ENCODE measurements at places on chromosomes 12 and 14.

DNA sequence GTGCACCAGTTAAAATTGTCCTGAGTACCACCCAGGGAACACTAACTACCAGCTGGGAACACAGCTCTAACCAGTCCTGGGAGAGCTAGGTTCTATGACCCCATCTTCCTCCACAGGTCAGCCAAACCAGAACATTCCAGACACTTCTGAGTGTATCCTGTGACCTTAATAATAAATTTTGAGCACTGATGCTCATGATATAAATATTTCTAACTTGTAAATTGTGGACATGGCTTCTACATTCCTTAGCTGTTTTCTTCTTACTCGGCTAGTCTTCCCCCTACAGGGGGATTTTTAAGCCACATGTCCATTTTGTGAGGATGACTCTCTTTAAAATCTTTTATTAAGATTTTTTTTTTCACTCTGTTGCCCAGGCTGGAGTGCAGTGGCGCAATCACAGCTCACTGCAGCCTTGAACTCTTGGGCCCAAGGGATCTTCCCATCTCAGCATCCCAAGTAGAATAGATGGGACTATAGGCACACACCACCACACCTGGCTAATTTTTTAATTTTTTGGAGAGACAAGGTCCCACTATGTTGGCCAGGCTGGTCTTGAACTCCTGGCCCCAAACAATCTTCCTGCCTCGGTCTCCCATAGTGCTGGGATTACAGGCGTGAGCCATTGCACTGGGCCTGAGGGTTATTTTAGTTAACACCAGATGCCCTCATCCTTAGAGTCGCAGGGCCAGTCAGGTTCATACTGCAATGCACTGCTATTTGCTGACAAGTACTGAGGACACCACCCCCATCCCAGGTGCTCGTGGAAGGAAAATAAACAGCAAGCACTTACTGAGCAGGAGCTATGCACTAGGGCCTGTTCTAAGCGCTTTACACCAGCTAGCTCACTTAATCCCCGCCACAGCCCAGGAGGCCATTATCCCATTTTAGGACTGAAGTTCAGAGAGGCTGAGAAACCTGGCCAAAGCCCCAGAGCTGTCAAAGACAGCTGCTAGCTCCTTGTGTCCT lies 142.6 kb upstream of the NCOR2 start:
- no peak for DNase-seq

GRCh38 chr12:50157259-50157658 lies 9.9 kb downstream of the CERS5 start:
- DNase-seq: no peak

DNA sequence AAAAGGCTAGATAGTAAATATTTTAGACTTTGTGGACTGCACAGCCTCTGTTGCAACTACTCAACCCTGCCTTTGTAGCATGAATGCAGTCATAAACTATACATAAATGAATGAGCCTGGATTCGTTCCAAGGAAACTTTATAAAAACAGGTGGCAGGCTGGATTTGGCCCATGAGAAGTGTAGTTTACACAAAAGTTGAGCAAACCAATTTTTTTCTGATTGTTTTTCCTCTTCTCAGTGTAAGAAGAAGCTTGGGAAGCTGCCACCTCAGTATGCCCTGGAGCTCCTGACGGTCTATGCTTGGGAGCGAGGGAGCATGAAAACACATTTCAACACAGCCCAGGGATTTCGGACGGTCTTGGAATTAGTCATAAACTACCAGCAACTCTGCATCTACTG lies 9.5 kb downstream of the OAS1 start:
- no peak for DNase-seq

GRCh38 chr12:127260999-127261398 lies 1006.0 kb upstream of the TMEM132C start:
- no peak for DNase-seq

GRCh38 chr12:116241157-116241759 lies 36.2 kb downstream of the MED13L start:
- DNase-seq: no peak

DNA sequence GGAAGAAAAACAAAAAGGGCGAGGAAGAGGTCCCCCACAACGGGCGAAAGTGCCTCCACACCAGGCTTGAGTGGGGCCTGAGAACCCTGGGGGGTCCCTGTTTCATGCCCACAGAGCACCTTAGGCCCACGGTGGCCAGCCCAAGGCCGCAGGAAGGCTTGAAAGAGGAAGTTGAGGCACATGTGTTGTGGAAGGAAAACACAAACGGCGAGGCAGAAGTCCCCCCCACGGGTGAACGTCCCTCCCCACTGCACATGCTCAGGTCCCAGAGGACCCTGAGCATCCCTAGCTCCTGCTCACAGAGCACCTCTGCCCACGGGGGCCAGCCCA lies 371.5 kb downstream of the ALG10 start:
- DNase-seq: no peak

DNA sequence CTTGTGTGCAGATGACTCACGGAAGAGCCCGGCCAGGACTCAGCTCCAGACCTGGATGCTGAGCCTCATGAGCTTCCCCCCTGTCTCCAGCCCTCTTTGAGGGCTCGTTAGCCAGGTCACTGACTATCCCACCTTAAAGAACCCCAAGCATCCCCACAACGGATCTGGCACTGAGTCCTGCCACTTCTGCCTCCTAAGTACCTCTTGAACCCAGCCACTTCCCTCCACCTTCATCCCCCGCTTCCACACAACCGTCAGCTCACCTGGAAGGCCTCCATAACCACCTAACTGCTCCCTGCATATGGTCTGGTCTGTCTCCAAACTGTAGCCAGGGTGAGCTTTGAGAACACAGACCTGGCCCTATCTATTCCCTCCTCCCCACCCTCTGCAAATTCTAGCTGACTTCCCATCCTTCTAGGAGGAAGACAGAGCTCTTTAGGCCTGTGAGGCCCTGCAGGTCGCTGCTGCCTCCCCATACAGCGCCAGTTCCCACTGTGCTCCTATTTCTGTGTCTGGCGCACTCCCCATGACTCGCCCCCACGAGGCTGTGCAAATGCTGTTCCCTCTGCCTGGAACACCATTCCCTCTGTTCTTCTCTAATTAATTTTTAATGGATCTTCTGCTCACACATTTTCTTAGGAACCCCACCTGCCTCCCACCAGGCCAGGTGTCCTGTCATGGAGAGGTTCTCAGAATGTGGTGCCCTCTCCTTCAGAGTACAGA lies 2.9 kb upstream of the HSP90AA1 start:
- DNase-seq: no peak

DNA sequence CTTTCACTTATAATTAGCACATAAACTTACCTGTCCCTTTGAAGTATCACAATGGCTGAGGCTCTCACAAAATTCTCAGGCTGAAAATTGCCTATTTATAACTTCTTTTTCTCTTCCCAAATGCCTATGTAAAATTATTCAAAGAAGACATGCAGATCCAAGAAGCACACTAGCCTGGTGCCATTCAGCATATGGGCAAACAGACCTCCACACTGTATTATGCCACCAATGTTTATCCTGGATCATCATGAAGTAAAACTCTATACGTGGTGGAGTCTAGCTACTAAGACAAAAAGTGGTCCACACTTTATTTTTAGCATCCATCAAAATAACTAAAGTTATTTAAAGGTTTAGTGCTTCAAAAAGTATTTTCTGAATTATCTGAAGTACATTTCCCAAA lies 15.8 kb downstream of the TC2N start:
- DNase-seq: no peak

GRCh38 chr14:69483765-69484443 lies 624 bp upstream of the PLEKHD1 start:
- DNase-seq: no peak

- DNase-seq: no peak
These were observed 51.8 kb downstream of the GNG2 start for GRCh38 chr14:51912112-51912786.

DNA sequence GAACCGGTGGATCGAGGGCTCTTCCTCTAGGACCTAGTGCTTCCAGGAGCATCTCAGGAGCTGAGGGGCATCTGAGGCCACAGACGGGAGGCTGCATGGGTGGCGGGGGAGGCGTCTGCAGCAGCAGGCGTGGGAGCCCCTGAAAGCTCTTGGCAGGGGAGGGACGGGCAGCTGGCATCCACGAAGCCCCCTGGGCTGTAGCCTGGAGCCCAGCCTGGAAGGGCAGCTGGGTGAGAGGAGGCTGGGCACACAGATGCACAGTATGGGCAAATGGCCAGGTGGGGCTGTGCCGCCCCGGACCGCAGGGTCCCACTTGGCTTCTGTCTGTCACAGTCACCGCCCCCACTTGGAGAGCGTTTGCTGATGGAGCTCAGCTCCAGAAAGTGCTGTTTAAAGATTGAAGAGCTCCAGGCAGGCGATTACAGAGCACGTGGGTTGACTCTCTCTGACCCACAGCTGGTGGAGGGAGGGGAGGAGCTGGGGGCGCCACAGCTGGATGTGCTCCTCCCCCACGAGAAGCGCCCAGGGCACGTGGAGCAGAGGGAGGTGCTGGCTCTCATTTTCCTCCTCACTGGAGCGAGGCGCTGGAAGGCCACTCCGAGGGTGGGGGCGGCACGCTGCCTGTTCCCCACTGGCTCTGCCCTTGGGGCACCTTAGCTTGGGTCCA lies 155.0 kb upstream of the C14orf180 start:
- no peak for DNase-seq

DNA sequence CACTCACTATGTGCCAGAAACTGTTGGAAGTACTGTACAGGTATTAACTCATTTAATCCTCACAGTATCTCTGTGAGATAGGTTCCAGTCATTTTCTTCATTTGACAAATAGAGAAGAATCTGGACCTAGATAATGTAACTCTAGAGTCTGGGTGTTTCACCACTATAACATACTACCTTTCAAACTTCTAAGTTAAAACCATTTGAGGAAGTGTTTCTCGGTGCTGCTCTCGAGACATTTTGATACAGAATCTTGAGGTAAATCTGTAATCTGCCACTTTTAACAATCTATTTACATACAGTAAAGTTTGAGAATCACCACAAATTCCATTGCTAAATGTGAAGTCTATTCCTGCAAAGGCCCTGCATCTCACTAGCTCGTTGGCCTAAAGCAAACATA lies 8.8 kb downstream of the OLR1 start:
- no peak for DNase-seq

DNA sequence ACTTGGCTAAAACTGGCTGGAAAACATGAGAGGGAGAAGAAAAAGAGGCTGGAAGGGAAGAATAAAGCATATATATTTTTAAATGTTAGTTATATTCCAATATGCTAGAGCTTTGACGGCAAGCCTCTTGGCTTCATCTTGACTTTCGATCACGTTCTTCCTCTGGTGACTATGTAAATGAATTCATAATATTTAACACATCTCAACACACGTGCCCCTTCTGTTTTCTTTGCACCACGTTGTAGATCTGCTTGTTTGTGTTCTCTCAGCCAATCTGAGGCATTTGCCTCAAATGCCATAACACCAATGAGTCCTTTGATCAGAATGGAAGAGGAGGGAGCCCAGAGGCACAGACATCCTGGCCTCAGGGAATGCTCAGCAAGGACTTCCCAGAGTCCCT lies 45.4 kb upstream of the TRIM9 start:
- no peak for DNase-seq

DNA sequence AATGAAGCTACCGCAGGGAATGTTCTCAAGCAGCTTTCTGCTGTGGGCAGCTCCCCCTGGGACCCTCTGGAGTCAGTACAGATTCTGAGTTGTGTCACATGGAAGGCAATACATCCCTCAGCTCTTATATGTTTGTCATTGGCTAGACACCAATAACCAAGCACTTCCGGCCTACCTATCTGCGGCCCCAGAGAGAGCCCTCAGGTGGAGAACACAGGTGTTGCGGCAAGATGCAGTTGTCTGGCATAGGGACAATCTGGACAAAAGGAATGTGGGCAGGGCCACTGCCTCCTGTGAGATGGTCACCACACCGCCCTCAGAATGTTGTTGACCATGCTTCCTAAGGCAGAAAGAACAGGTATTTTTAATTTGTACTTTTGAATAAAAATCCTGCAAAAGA lies 118.7 kb downstream of the BRMS1L start:
- DNase-seq: no peak

GRCh38 chr12:63777340-63777739 lies 2.4 kb upstream of the RXYLT1 start:
- no peak for DNase-seq

DNA sequence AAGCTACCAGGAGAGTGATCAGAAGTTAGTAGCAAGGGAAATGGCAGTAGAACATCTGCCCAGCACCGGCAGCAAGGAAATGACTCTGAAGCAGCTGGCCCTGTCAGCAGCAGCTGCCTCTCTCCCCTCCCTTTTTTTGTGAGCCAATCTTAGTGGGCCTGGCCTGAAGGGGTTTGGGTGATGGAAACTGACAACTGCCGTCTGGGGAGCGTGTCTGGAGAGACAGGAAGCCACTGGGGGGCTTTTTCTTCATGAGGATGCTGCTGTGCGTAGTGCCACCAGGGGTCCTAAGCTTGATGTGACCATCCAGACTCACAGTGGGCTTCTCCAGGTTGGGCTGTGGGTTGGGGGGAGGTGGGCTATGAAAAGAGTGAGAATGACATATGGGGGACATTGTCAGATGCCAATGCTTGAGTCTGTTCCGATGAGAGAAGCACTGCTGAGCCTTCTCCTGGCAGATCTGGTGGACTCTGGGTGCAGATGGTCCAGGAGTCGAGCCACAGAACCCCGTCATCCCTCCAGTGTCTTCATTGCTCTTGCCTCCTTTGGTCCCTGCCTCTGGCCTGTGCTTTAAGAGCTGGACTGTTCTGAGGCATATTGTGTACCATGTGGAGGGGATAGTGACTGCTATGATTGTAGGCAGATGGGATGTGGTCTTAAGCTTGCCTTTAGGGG lies 87.6 kb upstream of the HIF1A start:
- no peak for DNase-seq

GRCh38 chr12:108610856-108611605 lies 13.1 kb upstream of the TMEM119 start:
- DNase-seq: no peak

- no peak for DNase-seq
These were observed 6.3 kb downstream of the NTN4 start for GRCh38 chr12:95784286-95784685.

- no peak for DNase-seq
These were observed 115.6 kb downstream of the RBM19 start for GRCh38 chr12:113850309-113851056.

DNA sequence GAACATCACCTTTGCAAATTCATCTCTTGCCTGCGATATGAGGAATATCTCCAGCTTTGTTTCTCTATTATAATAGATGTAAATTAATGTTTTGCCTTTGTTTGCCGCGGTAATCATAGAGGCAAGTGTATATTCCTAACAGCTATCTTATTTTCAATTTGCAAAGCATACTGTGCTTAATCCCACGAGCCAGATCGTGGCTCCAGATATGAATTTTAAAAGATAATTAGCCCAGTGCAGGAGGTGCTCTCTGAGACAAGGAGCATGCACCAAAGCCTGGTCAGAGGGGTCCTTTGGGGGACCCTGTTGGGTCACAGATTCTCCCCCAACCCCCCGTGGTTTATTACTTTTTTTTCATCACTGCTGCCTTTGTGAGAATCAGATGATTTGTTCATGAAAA lies 1087.5 kb downstream of the BCL11B start:
- no peak for DNase-seq

Data from activated CD4-positive, alpha-beta T cell treated with anti-CD3 and anti-CD28 coated beads for 4 hours (primary cell).